ENCODE measurements at places on chromosomes 6 and 20.

DNA sequence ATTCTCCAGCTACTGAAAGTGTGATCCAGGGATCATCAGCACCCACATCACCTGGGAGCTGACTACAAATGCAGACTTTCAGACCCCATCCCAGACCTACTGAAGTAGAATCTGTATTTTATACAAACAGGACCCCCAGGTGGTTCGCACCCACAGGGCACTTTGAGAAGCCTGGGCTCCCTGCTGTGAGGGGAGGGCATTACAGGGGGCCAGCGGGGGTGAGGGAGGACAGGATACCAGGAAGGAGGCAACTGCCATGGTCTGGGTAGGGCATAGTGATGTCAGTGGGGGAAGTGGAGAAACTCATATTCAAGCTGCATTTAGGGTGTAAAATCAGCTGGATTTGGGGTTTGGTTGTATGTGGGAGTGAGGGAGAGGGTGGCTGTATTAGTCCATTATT lies 2.0 kb upstream of the ADA start:
- DNase-seq: no peak

GRCh38 chr20:25295386-25296093 lies 47.7 kb downstream of the PYGB start:
- DNase-seq: no peak

- DNase-seq: no peak
These were observed 13.5 kb downstream of the ZC2HC1B start for GRCh38 chr6:143877584-143878271.

DNA sequence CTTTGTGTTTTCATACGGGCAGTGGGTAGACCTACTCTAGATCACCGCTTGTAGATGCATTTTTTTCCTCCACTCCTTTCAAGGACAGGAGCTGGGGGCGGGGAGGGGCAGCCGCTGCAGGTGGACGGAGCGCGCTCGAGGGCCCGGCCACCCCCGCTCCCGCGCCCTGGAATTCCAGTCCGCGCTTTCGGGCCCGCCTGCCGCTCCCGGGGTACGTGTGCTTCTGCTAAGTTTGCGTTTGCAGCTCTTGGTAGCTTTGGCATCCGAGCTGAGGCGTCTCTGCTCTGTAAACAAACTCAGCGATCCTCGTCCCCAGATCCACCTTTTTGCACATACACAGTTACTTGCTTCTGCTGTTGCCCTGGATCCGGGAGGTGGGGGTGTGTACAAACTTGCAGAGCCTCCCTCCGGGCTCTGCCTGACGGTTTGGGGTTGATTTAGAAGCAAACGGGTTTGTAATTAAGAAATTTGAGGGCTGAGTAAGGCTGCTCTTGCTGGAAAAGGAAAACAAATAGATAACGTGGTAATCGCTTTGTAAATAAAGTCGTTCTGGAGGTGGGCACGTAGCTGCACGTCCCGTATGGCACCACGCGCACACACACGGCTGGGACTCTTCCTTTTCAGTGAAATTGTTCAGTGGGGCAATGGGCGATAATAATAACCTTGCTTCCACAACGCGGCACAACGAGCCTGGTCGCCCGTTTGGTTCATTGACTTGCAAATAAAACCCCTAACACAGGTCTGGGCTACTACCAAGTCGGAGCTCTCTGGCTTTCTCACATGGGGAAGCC lies 973 bp upstream of the CITED2 start:
- peak; percentile 84 for DNase-seq

DNA sequence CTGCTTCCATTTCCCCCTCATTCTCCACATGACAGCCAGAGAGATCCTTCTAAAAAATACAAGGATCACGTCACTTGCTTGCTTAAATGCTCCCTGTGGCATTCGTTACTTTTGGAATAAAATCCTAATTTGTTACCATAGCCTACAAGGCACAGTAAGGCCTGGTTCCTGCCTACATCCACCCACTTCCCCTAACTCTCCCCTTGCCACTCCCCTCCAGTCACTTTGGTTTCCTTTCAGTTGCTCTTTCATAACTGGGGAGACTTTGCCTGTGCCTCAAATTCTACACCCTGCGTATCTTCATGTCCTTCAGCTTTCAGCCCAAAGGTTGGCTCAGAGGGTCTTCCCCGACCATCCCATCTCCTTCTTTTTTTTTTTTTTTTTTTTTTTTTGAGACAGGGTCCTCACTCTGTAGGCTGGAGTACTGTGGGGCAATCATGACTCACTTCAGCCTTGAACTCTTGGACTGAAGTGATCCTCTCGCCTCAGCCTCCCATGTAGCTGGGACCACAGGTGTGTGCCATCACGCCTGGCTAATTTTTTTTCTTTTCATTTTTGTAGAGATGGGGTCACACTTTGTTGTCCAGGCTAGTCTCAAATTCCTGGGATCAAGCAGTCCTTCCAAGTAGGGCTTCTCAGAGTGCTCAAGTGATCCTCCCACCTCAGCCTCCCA lies 12.5 kb downstream of the ID1 start:
- no peak for DNase-seq

DNA sequence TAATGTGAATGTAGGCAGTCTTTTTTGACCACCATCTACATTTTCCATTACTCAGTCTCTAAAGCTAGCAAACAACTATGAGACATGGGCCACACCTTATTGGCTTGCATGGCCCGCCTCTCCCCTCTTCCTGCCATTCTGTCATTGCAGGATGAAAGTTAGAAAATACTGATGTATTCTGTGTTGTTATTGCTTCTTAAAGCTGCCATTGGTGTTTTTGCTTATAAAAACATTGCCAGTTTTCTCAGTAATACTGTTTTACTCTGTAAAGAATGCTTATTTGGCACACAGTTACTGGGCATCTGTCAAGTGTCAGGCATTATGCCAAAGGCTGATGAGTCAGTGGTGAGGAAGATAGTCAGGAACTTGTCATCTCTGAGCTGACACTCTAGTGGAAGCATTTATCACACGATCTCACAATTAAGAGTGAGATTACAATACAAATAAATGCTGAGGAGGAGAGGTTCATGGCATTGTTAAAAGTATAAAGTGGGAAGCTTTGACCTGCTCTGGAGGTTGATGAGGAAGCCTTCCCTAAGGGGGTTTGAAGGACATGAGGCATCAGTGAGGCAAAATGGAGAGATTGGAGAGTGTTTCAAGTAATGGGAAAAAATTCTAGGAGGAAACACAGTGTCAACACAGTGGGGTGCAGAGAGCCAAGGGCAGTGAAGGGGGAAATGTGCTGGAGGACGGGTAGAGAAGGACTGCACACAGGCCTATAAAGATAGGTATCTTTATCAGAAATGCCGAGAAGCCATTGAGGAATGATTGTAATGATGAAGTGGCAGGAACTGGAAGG lies 14.7 kb downstream of the KLHL32 start:
- DNase-seq: no peak

GRCh38 chr20:19620446-19620845 lies 137.6 kb upstream of the RIN2 start:
- peak; percentile 32 for DNase-seq

GRCh38 chr6:36200154-36200891 lies 3.8 kb downstream of the BRPF3 start:
- no peak for DNase-seq

DNA sequence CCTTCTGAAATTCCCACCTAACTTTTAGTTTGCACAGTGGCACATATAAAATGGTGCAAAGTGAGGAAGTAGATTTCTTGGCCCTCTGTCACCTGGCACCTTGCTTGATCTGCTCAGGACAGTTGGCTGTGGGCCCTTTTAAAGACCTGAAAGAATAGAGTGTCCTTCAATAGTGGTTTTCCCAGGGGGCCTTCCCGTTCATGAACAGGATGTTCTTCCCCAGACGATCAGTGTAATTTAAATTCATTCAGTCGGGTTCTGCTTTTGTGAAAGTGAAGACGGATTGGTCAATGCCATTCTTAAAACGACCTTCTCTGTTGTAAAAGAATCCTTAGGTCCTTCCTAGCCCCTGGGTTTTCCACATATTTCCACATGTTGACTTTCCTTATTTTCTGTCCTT lies 178.5 kb downstream of the SASH1 start:
- no peak for DNase-seq

GRCh38 chr6:157647261-157647915 lies 175.7 kb upstream of the SNX9 start:
- DNase-seq: no peak

- no peak for DNase-seq
These were observed 113.3 kb downstream of the TASP1 start for GRCh38 chr20:13525225-13525940.

DNA sequence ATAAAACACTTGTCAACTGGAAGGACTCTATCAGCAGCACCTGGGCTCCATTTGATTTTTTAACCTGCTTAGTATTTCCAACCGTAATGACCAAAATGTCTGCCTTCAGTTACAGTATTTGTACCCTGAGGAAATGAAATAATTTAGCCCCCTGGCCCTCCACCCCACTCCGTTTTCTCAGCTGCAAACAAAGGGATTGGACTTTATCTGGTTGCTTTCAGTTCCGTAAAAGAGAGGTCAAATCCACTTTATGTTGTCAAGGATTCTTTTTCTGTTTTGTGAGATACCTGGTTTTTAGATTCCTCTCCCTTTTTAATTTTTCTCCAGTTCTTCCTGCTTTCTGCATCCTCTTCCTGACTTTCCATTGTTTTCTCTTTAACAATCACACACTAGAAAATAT lies 64.4 kb upstream of the BMP2 start:
- no peak for DNase-seq

DNA sequence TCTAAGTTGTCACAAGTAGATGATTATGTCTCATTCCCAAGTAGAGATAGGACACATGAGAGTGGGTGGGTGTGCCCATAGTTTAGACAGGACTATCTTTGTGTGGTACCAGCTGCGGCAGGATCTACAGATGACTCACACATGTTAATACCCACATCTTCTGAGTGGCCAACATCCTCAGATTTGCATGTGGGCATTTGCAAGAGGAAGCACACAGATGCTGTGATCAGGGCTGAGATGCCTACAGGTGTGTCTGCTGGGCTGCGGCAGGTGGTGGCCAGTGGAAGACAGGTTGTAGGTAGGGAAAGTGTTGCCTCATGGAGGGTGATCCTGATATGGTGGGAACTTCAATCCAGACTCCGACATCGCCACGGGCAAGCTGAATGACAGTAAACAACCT lies 50.8 kb downstream of the UTRN start:
- no peak for DNase-seq
